ENCODE measurements at places on chromosomes 4 and X. TPM values are rescaled to one million over a fixed set of nuclear protein-coding genes. Genes with fewer than 3 reads are reported as not detected.

The ITGB1BP2 gene
- 2.1 TPM for total RNA-seq

The JADE3 gene
- 9.9 TPM for total RNA-seq

The TMPRSS11A gene
- not detected for total RNA-seq

The CT45A1 gene
- not detected for total RNA-seq

The CHRNA9 gene
- total RNA-seq, result not detected

The EFHC2 gene
- total RNA-seq, result 0.10 TPM
